ENCODE measurements at places on chromosomes 4 and X.

DNA sequence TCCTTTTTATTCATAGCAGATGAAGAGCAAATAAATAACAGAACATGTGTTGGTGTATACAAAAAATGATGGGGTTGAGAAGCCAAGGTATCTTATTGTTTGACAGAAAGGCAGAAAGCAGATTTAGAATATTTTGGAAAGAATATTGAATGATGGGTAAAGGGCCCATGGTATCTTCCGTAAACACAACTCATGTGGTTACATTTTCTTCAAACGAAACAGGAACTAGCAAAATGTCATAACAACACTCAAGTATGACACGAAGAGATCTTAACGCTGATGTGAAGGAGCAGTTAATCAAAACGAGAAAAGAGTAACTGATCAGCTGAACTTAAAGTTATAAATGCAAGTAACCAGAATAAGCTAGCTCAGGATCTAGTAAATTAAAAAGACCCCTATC is 195.7 kb upstream of the GK2 start:
- DNase-seq, result no peak
- H3K36me3 ChIP-seq, result no peaks in the 10 kb centered on the region
- no peak overlapping the region for H3K27ac ChIP-seq
- peaks cover 6% of the 10 kb centered on the region for H3K4me1 ChIP-seq
- no peak overlapping the region for H3K4me3 ChIP-seq

DNA sequence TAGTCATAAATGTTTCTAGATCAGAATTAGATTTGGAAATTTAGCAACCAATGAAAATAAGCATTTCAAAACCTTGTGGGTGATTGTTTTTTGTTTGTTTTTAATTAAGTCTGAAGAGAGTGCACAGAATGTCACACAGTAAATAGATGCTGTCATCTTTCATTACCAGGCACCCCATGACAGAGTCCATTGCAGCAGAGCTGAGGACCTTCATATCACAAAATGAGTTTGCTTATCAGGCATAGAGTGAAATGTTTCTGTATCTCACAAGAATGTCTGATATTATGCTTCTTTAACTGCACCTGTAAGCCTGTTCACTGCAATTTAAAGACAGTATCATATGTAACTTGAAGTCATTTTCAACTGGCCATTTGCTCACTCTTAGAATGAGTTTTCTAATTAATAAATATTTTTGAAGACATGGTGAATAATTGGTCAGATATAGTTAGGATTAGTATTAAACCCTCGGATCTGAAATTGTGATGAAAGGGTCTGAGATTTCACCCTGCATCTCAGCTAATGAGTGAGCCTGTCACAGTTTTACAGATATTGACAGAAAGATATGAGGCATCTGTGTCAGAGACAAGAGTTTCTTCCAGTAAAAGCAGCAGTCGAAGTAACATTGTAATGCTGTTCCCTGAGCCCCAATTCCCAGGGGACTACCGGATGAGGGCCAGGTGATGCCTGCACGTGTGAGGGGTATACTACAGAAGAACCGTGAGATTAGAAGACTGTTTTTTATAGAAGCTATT is 416.4 kb downstream of the CCSER1 start:
- H3K36me3 ChIP-seq, result no peaks in the 10 kb centered on the region
- H3K27me3 ChIP-seq, result no peaks in the 10 kb centered on the region
- H3K4me1 ChIP-seq, result peaks cover 3% of the 10 kb centered on the region
- H3K4me3 ChIP-seq, result no peak overlapping the region

- no peak for DNase-seq
- H3K4me1 ChIP-seq, result peaks cover 10% of the 10 kb centered on the region
- no peaks in the 10 kb centered on the region for H3K27me3 ChIP-seq
Measured at GRCh38 chr4:88659055-88659889, 38.4 kb downstream of the NAP1L5 start.

DNA sequence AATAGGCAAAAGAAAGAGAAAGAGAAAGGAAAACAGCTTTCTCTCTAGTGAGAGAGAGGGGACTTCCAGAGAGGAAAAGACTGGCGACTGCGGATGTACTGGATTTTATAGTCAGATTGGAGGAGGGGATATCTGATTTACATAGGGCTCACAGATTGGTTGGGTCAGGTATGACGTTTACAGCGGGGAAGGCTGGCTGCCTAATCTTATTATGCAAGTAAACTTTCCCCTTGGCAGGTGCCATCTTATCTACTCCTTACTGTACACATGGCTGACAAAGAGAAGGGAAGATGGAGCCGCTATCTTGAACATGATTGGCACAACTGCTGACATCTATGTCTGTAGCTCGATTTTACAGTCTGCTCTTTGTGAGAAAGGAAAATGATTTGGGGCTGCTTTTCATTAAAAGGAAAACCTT is 25.4 kb downstream of the RBPJ start:
- no peak overlapping the region for H3K4me3 ChIP-seq
- no peaks in the 10 kb centered on the region for H3K27me3 ChIP-seq
- H3K4me1 ChIP-seq, result peaks cover 52% of the 10 kb centered on the region
- no peak for DNase-seq
- H3K36me3 ChIP-seq, result no peaks in the 10 kb centered on the region

DNA sequence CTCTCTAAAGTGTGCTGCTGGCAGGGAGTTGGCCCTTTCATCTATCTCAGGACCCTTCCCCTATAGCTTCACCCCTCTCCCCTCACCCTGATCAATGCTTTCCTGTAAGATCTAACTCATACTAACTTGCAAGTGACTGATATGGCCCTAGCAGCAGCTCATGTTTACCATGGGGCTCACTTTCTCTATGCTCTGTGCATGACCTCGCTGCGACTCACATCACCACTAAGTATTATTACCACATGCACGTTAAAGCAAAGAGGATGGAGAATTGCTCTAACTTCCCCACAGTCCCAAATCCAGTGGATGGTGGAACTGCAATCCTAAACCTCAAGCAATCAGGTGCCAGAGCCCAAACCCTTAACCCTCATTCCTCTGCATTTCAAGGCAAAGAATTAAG is 626.6 kb downstream of the MID1IP1 start:
- H3K4me3 ChIP-seq, result no peak overlapping the region
- H3K27ac ChIP-seq, result no peak overlapping the region
- peaks cover 17% of the 10 kb centered on the region for H3K27me3 ChIP-seq
- no peaks in the 10 kb centered on the region for H3K4me1 ChIP-seq
- no peak for DNase-seq

GRCh38 chr4:86561256-86561655 is 32.9 kb upstream of the PTPN13 start:
- no peak overlapping the region for H3K27ac ChIP-seq
- H3K4me1 ChIP-seq, result no peaks in the 10 kb centered on the region

DNA sequence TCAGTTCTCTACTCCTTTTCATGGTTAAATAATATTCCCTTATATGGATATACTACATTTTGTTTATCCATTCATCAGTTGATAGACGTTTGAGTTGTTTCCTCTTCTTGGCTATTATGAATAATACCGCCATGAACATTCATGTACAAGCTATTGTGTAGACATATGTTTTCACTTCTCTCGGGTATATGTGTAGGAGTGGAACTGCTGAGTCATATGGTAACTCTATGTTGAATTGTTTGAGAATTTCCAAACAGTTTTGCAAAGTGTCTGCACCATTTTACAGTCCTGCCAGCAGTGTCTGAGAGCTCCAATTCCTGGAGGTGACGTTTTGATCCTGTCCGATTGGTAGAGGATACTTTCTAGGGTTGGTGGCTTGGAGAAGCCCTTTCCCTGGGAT is 23.6 kb downstream of the PLAC1 start:
- peaks cover 32% of the 10 kb centered on the region for H3K27me3 ChIP-seq
- no peak overlapping the region for H3K4me3 ChIP-seq
- H3K36me3 ChIP-seq, result no peaks in the 10 kb centered on the region
- no peaks in the 10 kb centered on the region for H3K4me1 ChIP-seq

- no peak for DNase-seq
- no peak overlapping the region for H3K27ac ChIP-seq
- no peaks in the 10 kb centered on the region for H3K36me3 ChIP-seq
- no peak overlapping the region for H3K4me3 ChIP-seq
Measured at GRCh38 chrX:130575831-130576389, 174.1 kb downstream of the RBMX2 start.

GRCh38 chrX:115583496-115584004 is 22.6 kb downstream of the PLS3 start:
- peaks cover 13% of the 10 kb centered on the region for H3K27me3 ChIP-seq
- no peaks in the 10 kb centered on the region for H3K36me3 ChIP-seq
- H3K27ac ChIP-seq, result no peak overlapping the region
- H3K4me1 ChIP-seq, result no peaks in the 10 kb centered on the region
- no peak overlapping the region for H3K4me3 ChIP-seq
- no peak for DNase-seq

- peaks cover 6% of the 10 kb centered on the region for H3K27me3 ChIP-seq
- no peak overlapping the region for H3K27ac ChIP-seq
- no peaks in the 10 kb centered on the region for H3K4me1 ChIP-seq
- DNase-seq, result no peak
Measured at GRCh38 chrX:149010853-149011224, 494.3 kb downstream of the IDS start.

DNA sequence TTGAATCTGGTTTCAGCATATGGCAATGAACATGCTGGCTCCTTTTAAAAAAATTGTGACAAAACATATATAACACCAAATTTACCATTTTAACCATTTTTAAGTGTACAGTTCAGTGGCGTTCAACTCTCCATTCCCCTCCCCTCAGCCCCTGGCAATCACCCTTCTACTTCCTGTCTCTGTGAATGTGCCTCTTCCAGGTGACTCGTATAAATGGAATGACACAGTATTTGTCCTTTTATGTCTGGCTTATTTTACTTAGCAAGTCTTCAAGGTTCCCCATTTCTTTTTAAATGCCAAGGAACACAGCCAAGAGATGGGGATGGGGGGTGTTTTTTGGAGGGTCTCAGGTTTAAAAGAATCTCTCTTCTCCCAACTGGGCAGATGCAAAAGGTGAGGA is 35.4 kb upstream of the BCLAF3 start:
- no peaks in the 10 kb centered on the region for H3K36me3 ChIP-seq
- H3K27ac ChIP-seq, result no peak overlapping the region
- peaks cover 2% of the 10 kb centered on the region for H3K27me3 ChIP-seq
- H3K4me1 ChIP-seq, result no peaks in the 10 kb centered on the region

- DNase-seq, result no peak
- no peaks in the 10 kb centered on the region for H3K4me1 ChIP-seq
- H3K36me3 ChIP-seq, result no peaks in the 10 kb centered on the region
- H3K27me3 ChIP-seq, result peaks cover 12% of the 10 kb centered on the region
- H3K27ac ChIP-seq, result no peak overlapping the region
Measured at GRCh38 chrX:39602195-39602594, 495.6 kb downstream of the BCOR start.

DNA sequence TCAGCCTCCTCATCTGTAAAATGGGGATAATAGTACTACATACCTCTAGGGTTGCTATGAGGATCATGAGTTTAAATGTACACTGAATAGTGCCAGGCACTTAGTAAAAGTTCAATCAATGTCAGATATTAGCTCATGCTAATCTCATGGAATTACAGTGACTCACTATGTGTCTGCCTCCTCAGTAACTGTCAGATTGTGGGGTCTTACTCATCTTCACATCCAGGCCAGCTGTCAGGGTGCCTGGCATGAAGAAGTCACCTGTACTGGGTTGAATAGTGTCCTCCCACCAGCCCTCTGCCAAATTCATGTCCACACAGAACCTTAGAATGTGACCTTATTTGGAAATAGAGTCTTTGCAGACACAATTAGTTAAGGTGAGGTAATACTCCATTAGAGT is 54.3 kb upstream of the STIM2 start:
- peaks cover 5% of the 10 kb centered on the region for H3K36me3 ChIP-seq
- H3K27ac ChIP-seq, result no peak overlapping the region
- DNase-seq, result no peak

- no peaks in the 10 kb centered on the region for H3K36me3 ChIP-seq
- H3K27me3 ChIP-seq, result peaks cover 6% of the 10 kb centered on the region
- H3K4me1 ChIP-seq, result no peaks in the 10 kb centered on the region
- DNase-seq, result no peak
Measured at GRCh38 chrX:123450222-123450621, 266.1 kb downstream of the GRIA3 start.

DNA sequence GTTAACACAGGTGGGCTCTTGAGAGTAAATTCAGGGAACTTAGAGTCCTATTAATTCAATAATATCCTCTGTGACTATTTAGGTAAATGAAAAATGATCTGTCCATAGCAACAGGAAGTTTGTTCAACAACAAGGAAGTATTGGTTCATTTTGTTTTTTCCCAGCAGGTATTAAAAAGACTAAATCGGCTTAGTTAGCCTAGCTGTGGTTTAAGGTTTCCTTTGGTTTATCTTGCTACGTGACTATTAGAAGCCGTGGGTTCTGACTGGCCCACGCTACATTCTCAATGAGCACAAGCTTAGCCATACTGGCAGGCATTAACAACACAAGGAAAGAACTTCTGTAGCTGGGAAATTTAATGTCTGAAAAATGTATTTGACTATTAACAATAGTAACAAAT is 168.8 kb upstream of the HS3ST1 start:
- no peak for DNase-seq
- H3K4me3 ChIP-seq, result no peak overlapping the region
- no peaks in the 10 kb centered on the region for H3K36me3 ChIP-seq
- no peaks in the 10 kb centered on the region for H3K4me1 ChIP-seq
- no peak overlapping the region for H3K27ac ChIP-seq

- H3K27ac ChIP-seq, result no peak overlapping the region
- no peak overlapping the region for H3K4me3 ChIP-seq
- no peaks in the 10 kb centered on the region for H3K4me1 ChIP-seq
- H3K27me3 ChIP-seq, result no peaks in the 10 kb centered on the region
Measured at GRCh38 chrX:154024271-154024670, 4.6 kb upstream of the IRAK1 start.

GRCh38 chr4:8291701-8292477 is 22.3 kb downstream of the HTRA3 start:
- H3K27me3 ChIP-seq, result peaks cover 6% of the 10 kb centered on the region
- no peaks in the 10 kb centered on the region for H3K4me1 ChIP-seq
- no peak overlapping the region for H3K4me3 ChIP-seq
- H3K36me3 ChIP-seq, result no peaks in the 10 kb centered on the region

DNA sequence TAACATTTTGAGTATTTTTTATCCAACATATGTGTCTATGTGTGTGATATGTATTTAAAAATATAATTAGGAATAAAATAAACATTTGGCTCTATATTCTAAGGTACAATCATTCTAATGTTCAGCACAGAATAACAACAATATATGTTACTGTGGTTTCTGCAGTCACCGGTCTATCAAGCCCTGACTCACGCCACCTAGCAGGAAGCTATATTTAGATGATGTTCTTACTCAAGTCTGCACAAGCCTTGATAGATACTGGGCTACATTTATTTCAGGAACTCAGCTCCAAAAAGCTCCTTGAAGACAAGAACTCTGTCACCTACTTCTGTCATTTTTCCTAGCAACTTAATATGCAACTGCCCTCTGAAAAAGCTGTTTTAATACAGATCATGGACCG is 152.0 kb upstream of the FTHL17 start:
- H3K27ac ChIP-seq, result no peak overlapping the region
- H3K27me3 ChIP-seq, result no peaks in the 10 kb centered on the region
- DNase-seq, result no peak
- H3K4me3 ChIP-seq, result no peak overlapping the region
- H3K4me1 ChIP-seq, result no peaks in the 10 kb centered on the region

GRCh38 chr4:133594390-133595207 is 445.5 kb downstream of the PCDH10 start:
- H3K27ac ChIP-seq, result no peak overlapping the region
- H3K36me3 ChIP-seq, result no peaks in the 10 kb centered on the region
- DNase-seq, result no peak

GRCh38 chr4:86890790-86891189 is 1.4 kb downstream of the C4orf36 start:
- DNase-seq, result no peak
- H3K4me1 ChIP-seq, result no peaks in the 10 kb centered on the region
- peak overlapping the region; percentile 27 for H3K4me3 ChIP-seq
- peaks cover 21% of the 10 kb centered on the region for H3K27me3 ChIP-seq
- peaks cover 6% of the 10 kb centered on the region for H3K36me3 ChIP-seq
- no peak overlapping the region for H3K27ac ChIP-seq

GRCh38 chrX:153771415-153772315 is 7.6 kb downstream of the PLXNB3 start:
- no peaks in the 10 kb centered on the region for H3K27me3 ChIP-seq
- H3K36me3 ChIP-seq, result no peaks in the 10 kb centered on the region
- peak; percentile 60 for DNase-seq
- H3K4me1 ChIP-seq, result no peaks in the 10 kb centered on the region
